Activated naive CD4-positive, alpha-beta T cell treated with anti-CD3 and anti-CD28 coated beads, Interleukin-2, amount 50 U/mL, for 16 hours (primary cell): ENCODE measurements at places on chromosomes 6 and 20.

DNA sequence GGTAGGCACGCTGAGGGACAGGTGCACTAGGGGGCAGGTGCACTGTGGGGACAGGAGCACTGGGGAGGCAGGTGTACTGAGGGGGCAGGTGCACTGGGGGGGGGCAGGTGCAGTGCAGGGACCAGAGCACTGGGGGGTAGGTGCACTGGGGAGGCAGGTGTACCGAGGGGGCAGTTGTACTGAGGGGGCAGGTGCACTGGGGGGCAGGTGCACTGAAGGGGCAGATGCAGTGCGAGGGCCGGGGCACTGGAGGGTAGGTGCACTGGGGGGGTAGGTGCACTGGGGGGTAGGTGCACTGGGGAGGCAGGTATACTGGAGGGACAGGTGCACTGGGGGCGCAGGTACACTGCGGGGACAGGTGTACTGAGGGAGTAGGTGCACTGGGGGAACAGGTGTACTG lies 39.5 kb downstream of the DAAM2 start:
- DNase-seq, result no peak

DNA sequence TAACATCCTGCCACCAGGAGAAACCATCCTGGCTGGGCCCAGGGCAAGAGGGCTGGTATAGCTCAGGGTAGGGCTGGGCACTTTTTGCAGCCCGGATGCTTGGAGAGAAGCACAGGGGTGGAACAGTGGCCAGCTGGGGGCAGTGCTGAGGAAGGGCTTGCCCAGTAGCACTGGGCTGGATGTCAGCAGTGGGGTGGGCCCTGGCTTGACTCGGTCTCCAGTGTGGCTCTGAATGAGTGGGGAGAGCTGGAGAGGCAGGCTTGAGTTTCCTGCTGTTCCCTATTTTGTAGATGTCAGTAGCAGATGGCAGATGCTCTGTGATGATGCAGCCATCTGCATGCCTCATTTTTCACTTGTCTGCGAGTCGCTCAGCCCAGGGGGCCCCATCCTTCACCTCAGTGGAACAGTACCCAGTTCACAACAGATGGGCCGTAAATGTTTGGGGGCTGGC lies 56.3 kb upstream of the TULP1 start:
- DNase-seq, result peak; percentile 37

GRCh38 chr6:48917233-48917632 lies 545.8 kb downstream of the MMUT start:
- no peak for DNase-seq

DNA sequence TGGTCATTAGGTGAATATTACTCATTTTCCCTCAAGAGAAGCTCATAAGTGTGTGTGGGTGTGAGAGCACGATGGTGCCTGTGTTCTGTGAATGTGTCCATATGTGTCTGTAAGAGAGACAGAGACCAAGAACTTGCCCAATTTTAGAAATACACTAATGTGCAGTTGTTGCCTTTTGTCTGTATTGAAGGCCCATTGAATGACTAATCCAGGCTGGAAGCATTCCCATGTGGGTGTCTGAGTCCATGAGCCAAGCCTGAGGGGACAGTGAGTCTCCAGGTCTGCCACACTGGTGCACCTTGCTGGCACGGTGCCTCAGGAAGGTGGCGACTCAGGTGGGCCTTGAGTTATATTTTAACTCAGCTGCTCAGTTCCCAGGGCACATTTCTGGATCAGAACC lies 25.5 kb upstream of the ASXL1 start:
- DNase-seq, result no peak

GRCh38 chr6:170317718-170318117 lies 11.2 kb downstream of the FAM120B start:
- no peak for DNase-seq

DNA sequence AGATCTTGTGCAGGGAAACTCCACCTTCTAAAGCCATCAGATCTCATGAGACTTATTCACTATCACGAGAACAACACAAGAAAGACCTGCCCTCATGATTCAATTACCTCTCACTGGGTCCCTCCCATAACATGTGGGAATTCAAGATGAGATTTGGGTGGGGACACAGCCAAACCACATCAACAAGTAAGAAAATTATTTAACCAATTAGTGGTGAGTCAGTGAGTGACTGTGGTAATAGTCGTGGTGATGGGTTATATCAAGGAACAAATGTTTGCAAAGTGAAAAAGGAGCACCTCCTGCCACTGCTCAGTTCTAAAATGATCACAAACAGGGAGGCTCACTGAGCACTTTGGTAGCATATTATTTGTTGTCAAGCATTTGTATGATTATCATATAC lies 20.6 kb downstream of the EPM2A start:
- no peak for DNase-seq
